ENCODE measurements at places on chromosomes 16 and 17. TPM values are rescaled to one million over a fixed set of nuclear protein-coding genes. Genes with fewer than 3 reads are reported as not detected.

Gene TMEM92
- not detected for total RNA-seq

Gene KRTAP1-5
- total RNA-seq, result not detected

Gene HS3ST3A1
- total RNA-seq, result 0.91 TPM

Gene KRTAP4-16
- total RNA-seq, result not detected

- H3K36me3 ChIP-seq, result peaks cover 40% of the 10 kb centered on the region
- H3K27me3 ChIP-seq, result no peaks in the 10 kb centered on the region
- H3K4me3 ChIP-seq, result no peak overlapping the region
- peak overlapping the region; percentile 100 for H3K27ac ChIP-seq
Measured at GRCh38 chr16:56985962-56986360, 3.4 kb upstream of the NLRC5 start.

DNA sequence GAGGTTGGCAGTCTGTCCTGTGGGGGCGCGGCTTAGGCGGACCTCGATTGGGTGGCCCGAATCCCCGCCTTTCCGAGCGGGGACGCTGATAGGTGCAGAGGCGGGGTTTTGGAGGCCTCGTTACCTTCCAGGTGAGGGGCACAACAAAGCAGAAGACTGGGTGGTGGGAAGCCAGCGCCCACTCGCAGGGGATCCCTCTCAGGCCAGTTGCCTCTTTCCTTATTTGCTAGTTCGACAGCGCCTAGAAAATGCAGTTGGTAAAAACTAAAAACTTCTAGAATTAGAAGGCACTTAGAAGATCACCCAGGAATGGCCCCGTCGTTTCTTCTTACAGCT lies 730 bp downstream of the KAT7 start:
- H3K27me3 ChIP-seq, result no peaks in the 10 kb centered on the region
- peak overlapping the region; percentile 92 for H3K4me3 ChIP-seq
- H3K27ac ChIP-seq, result peak overlapping the region; percentile 95
- peaks cover 28% of the 10 kb centered on the region for H3K36me3 ChIP-seq
- no peak for DNase-seq

- no peaks in the 10 kb centered on the region for H3K27me3 ChIP-seq
- peaks cover 14% of the 10 kb centered on the region for H3K4me1 ChIP-seq
- no peaks in the 10 kb centered on the region for H3K36me3 ChIP-seq
- no peak overlapping the region for H3K4me3 ChIP-seq
- no peak overlapping the region for H3K27ac ChIP-seq
Measured at GRCh38 chr16:85125570-85126393, 13.5 kb upstream of the CIBAR2 start.

Measured in activated naive CD4-positive, alpha-beta T cell treated with anti-CD3 and anti-CD28 coated beads for 36 hours (primary cell).